Activated CD4-positive, alpha-beta T cell treated with anti-CD3 and anti-CD28 coated beads, Interleukin-2, amount 10 ng/mL, durations not matched to agents 7 days and 5 days (primary cell): ENCODE measurements at places on chromosomes 7 and 10. TPM values are rescaled to one million over a fixed set of nuclear protein-coding genes. Genes with fewer than 3 reads are reported as not detected.

Gene EGFR
- total RNA-seq, result not detected

DNA sequence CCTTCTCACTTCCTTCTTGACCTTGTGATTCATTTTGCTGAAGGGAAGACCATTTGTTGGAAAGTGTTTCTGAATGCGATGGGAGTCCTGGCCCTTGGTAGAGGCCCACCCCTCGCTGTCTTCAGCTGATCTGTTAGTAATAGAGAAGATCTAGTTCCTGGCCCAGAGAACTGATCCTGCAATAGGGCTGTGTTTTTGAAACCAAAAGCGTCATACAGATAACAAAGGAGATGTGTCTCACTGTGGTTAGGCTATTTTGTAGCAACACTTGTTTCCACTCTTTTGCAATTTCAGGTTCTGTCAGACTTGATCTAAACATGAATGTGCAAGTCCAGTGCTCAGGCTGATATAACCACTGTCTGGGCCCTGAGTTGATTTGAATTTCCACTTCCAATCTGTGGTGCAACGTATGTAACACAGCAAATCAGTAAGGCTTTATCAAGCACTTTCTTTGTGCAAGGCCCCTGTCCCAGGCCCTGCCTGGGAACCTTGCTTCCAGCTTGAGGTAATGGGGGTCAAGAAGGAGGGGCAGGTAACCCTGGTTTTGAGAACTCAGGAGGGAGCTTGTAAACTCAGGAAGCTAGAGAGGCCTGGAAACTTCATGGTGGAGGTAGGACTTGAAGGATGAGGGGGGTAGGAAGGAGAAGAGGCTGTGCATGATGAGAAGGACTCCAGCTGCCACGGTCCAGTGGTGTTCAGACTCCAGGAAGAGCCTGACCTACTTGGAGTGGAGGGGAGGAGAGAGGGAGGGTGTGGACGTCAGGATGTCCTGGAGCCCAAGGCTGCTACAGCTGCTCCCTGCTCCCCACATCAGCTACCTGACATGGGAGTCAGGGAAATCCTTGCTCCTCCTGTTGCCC, 42.2 kb upstream of the SRGN start:
- H3K4me3 ChIP-seq, result peak overlapping the region; percentile 56
- DNase-seq, result peak; percentile 52
- H3K36me3 ChIP-seq, result peaks cover 4% of the 10 kb centered on the region
- H3K27ac ChIP-seq, result peak overlapping the region; percentile 97
- peaks cover 48% of the 10 kb centered on the region for H3K4me1 ChIP-seq

DNA sequence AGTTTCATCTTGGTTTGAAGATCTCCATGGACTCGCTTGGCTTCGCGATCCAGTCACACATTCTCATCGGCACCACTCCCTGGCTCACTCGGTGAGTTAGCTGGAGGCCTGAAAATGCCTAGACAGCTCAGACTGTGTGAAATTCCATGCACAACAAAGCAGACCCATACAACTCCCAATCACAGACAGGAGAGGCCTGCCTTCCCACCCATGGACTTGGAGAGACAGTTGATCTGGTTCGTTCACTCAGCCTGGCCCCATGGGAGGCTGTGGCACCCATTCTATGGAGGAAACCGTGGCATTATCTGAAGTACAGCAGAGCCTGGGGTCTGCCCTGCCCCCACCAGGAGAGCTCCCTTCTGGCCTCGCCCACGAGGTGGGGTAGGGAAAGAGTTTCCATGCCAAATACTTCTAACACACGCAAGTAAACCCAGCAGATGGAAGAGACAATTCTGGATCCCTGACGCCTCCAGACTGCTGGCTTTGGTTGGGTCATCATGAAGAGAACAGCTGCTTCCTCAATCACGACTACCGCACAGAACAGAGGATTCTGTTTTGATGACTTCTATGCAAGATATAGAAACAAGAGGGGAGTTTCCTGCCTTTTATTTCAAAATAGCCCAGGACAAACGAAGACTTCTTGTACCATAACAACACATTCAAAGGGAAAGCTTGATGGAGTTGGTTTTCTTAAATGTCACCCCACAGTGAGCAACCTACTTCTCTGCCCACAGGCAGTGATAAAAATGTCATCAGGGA, 15.9 kb downstream of the FAM53B start:
- H3K4me3 ChIP-seq, result no peak overlapping the region
- DNase-seq, result no peak
- H3K36me3 ChIP-seq, result peaks cover 47% of the 10 kb centered on the region
- H3K27me3 ChIP-seq, result no peaks in the 10 kb centered on the region
- H3K27ac ChIP-seq, result peak overlapping the region; percentile 83

Gene HHEX
- 0.25 TPM for total RNA-seq

DNA sequence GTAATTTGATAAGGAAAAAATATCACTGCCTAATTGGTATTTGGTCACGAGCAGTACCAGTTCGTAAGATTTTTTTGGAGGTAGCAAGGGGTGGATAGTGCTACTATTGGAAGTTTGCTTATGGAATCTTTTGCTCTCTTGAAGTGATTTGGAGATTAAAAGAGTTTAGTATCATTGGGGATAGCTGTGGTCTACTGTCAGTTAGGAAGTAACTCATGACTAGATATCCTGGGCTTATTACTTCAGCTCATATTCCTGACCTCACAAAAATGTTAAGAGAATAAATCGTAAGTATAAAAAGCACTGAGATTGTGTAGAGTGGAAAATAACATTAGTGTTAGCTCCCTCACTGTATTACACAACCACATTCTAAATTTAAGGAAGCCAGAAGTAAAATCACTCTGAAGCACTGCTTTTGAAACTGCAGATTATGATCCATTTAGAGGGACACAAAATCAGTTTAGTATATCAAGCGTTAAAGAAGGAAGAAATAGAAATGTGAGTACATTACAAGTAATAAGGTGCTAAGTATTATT, 22.6 kb downstream of the SGPL1 start:
- H3K4me1 ChIP-seq, result peaks cover 21% of the 10 kb centered on the region
- no peak overlapping the region for H3K27ac ChIP-seq
- no peak for DNase-seq
- no peak overlapping the region for H3K4me3 ChIP-seq
- H3K36me3 ChIP-seq, result peaks cover 27% of the 10 kb centered on the region

Gene PTF1A
- total RNA-seq, result not detected

DNA sequence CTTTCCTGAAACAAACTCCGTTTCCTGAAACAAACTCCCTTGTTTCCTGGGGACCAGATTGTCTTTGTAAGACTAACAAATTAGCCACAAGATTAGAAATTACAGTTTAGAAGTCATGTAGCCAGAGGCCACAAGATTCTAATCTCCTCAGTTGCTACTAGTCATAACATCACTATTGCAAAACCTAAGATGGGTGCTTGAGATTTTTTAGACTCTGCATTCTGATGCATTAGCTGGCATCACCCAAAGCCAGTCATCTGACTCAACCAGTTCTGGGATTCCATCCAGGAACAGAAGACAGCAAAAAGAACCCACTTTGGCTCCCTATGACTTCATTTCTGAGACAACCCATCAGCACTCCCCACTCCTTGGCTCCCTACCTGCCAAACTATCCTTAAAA, 367.9 kb upstream of the MBL2 start:
- H3K4me1 ChIP-seq, result no peaks in the 10 kb centered on the region
- H3K4me3 ChIP-seq, result no peak overlapping the region
- no peak for DNase-seq
- no peaks in the 10 kb centered on the region for H3K27me3 ChIP-seq
- H3K36me3 ChIP-seq, result no peaks in the 10 kb centered on the region

Gene KLF14
- not detected for total RNA-seq

GRCh38 chr7:134044682-134045081, 82.5 kb upstream of the LRGUK start:
- no peaks in the 10 kb centered on the region for H3K4me1 ChIP-seq
- no peak overlapping the region for H3K27ac ChIP-seq
- no peaks in the 10 kb centered on the region for H3K36me3 ChIP-seq
- no peak for DNase-seq
- H3K4me3 ChIP-seq, result no peak overlapping the region

DNA sequence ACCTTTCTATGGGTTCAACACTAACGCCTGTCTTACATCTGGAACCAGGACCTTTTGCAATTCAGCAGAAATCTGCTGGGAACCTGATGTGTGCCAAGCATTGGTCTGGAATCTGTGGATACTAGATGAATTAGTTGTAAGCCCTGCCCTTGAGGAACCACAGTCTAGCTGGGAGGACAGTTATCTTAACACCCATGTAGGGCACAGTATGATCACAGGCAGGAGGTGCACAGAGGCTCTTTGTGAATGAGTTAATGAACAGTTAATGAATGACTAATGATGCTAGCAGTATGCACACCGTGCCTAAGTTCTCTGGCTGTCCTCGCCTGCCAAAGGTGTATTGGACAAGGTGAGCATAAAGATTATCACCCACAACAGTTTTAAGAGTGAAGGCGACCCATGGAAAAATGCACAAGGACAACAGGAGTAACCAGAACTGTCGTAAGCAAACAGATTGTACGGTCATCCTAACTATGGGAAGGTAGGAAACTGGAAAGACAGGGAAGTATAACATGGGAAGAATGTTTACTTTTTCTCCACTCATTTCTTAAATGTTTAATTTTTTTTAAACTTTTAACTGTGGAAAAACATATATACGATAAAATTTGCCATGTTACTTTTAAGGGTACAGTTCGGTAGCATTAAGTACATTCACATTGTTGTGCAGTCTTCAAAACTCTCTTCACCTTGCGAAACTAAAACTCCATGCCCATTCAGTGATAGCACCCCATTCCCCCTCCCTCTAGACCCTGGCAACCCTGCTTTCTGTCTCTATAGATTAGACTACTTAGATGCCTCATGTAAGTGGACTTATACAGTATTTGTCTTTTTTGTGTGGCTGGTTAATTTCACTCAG, 139.9 kb downstream of the CXCL12 start:
- H3K36me3 ChIP-seq, result no peaks in the 10 kb centered on the region
- H3K27ac ChIP-seq, result no peak overlapping the region
- no peak overlapping the region for H3K4me3 ChIP-seq
- DNase-seq, result no peak
- no peaks in the 10 kb centered on the region for H3K4me1 ChIP-seq
- peaks cover 3% of the 10 kb centered on the region for H3K27me3 ChIP-seq

DNA sequence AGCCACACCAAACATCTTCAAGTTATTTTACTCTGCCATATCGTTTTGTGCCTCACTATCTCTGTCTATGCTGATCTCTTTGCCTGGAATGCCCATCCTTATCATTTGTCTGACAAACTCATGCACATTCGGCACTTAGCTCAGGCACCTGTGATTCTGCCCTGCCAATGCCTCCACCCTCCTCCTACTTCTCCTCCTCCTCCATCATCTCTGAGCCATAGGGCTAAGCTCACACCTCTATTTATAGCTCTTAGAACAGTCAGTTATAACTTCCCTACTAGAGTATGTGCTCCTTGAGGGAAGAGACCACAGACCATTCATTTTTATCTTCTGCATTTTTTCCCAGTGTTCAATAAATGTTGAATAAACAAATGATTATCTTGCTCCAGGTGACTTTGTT, 51.2 kb upstream of the CDK13 start:
- H3K4me3 ChIP-seq, result no peak overlapping the region
- H3K27ac ChIP-seq, result no peak overlapping the region
- no peaks in the 10 kb centered on the region for H3K36me3 ChIP-seq
- peaks cover 1% of the 10 kb centered on the region for H3K4me1 ChIP-seq
- DNase-seq, result no peak

- no peaks in the 10 kb centered on the region for H3K36me3 ChIP-seq
- H3K27ac ChIP-seq, result no peak overlapping the region
- peaks cover 12% of the 10 kb centered on the region for H3K4me1 ChIP-seq
- H3K27me3 ChIP-seq, result peaks cover 11% of the 10 kb centered on the region
- H3K4me3 ChIP-seq, result no peak overlapping the region
Measured at GRCh38 chr10:122544493-122544892, 16.1 kb upstream of the DMBT1 start.

Gene TMEM178B
- total RNA-seq, result 0.22 TPM

DNA sequence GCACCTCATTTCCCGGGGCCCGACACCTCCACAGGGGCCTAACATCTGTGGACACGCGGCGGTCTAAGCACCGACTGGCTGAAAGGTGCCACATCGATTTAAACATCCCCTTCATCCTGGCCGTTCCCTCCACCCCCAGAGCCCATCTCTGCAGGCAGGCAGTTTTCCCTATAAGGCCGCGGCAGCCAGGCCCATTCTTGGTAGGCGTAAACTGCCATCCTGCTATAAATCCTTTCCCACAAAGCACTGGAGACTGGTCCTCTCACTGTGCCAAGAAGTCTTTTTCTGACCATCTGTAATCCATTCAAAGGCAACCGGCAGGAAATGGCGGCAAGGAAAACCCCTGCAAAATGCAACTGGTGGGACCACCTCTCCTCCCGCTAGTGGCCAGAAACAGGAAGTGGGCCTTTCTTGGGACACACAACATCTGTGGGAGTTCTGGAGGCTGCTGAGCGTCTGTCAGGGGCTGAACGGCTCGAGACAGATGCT, 22.4 kb downstream of the ATXN7L1 start:
- no peaks in the 10 kb centered on the region for H3K27me3 ChIP-seq
- H3K4me1 ChIP-seq, result peaks cover 73% of the 10 kb centered on the region
- peaks cover 11% of the 10 kb centered on the region for H3K36me3 ChIP-seq
- no peak for DNase-seq
- no peak overlapping the region for H3K27ac ChIP-seq
- no peak overlapping the region for H3K4me3 ChIP-seq

- no peak overlapping the region for H3K4me3 ChIP-seq
- DNase-seq, result no peak
- no peaks in the 10 kb centered on the region for H3K4me1 ChIP-seq
- peaks cover 30% of the 10 kb centered on the region for H3K27me3 ChIP-seq
Measured at GRCh38 chr10:91709394-91709798, 76.5 kb upstream of the PPP1R3C start.

Gene GBX1
- not detected for total RNA-seq

DNA sequence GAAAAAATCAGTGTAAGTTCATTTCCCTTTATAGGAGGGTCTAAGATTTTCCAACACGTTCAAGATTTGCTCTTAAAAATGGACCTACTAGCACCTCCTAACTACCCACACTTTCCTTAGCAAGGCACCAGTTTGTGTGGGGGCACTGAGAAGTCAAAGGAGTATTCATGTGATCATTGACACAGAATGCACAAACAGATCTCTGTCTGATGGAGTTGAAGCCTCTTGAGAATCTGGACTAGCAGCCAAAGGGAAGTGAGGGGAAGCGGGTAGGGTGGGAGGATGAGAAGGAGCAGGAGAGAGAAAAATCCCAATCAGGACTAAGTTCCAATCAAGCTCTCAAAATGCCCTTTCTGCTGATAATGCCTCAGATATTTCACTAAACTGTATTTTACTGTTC, 4.1 kb downstream of the MMS19 start:
- H3K27ac ChIP-seq, result no peak overlapping the region
- H3K4me3 ChIP-seq, result no peak overlapping the region
- peaks cover 9% of the 10 kb centered on the region for H3K36me3 ChIP-seq
- peaks cover 46% of the 10 kb centered on the region for H3K4me1 ChIP-seq
- no peaks in the 10 kb centered on the region for H3K27me3 ChIP-seq

GRCh38 chr10:102723989-102724388, 9.6 kb downstream of the SFXN2 start:
- H3K27me3 ChIP-seq, result no peaks in the 10 kb centered on the region
- H3K4me3 ChIP-seq, result no peak overlapping the region
- no peak overlapping the region for H3K27ac ChIP-seq
- no peak for DNase-seq
- H3K36me3 ChIP-seq, result peaks cover 25% of the 10 kb centered on the region
- H3K4me1 ChIP-seq, result peaks cover 21% of the 10 kb centered on the region
